ENCODE measurements at places on chromosomes 11 and 22. TPM values are rescaled to one million over a fixed set of nuclear protein-coding genes. Genes with fewer than 3 reads are reported as not detected.

Gene ZP1
- total RNA-seq: not detected

Gene DNAJB7
- total RNA-seq: not detected

Gene CASP5
- not detected for total RNA-seq

Gene DEFB108B
- total RNA-seq: not detected

Gene PPFIA1
- 67.5 TPM for total RNA-seq
